ENCODE measurements at places on chromosomes 11 and 22. TPM values are rescaled to one million over a fixed set of nuclear protein-coding genes. Genes with fewer than 3 reads are reported as not detected.

TREH gene
- not detected for total RNA-seq

MFRP gene
- total RNA-seq: 0.09 TPM

GAB4 gene
- not detected for total RNA-seq

UBQLNL gene
- total RNA-seq: not detected

PCF11 gene
- total RNA-seq: 21.6 TPM

SCT gene
- total RNA-seq: not detected

OR6T1 gene
- total RNA-seq: not detected

FCHSD2 gene
- 7.1 TPM for total RNA-seq

MPPED2 gene
- not detected for total RNA-seq

SUSD2 gene
- total RNA-seq: 19.1 TPM

CCDC116 gene
- total RNA-seq: not detected

DEFB131B gene
- not detected for total RNA-seq

SART1 gene
- total RNA-seq: 42.0 TPM

DCDC1 gene
- not detected for total RNA-seq

MRPL11 gene
- 44.0 TPM for total RNA-seq

IFITM1 gene
- 328 TPM for total RNA-seq

TCN2 gene
- 43.2 TPM for total RNA-seq

C11orf91 gene
- not detected for total RNA-seq

CENPM gene
- total RNA-seq: 2.6 TPM

FREY1 gene
- total RNA-seq: not detected

SAA4 gene
- total RNA-seq: not detected

PLAAT5 gene
- total RNA-seq: 2.3 TPM

LARGE2 gene
- not detected for total RNA-seq

FGF3 gene
- not detected for total RNA-seq

WNT11 gene
- total RNA-seq: 6.0 TPM

OR4S1 gene
- not detected for total RNA-seq

INS gene
- not detected for total RNA-seq

LDHAL6A gene
- total RNA-seq: not detected
